ENCODE measurements at places on chromosomes 3 and 15.
A peak's percentile ranks its signal among the peaks of the same experiment; 100 is the strongest.

DNA sequence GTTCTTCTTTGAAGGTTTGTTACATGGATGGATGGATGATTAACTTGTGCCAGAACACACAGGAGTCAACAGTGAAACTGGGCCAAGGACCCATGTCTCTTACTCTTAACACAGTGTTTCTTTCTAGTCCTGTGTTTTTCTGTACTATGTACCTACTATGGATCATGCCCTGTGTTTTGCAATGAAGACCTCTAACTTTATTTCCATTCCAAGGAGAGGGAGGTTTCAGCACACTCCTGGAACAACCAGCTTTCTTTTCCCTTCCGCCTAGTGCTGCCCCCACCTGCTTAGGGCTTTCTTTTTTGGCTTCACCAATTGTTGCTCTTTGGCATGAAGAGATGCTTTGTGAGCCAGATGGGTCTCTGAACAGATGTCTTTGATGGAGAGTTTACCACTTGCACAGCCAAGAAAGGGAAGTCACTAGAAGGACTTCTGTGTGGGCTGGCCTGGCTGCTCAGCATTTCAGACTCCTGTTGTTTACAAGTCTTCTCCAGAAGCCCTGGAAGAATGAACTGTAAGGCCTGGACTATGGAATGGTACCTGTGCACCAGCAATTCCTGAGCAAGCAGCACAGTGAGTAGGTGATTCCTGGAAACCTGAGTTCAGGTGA lies 44.5 kb downstream of the SNAPC5 start:
- DNase-seq, result no peak
- 0 out of 2 replicates have a peak, but pooled peaks cover 3% of the 10 kb centered on the region for H3K36me3 ChIP-seq
- H3K27me3 ChIP-seq, result no peaks in the 10 kb centered on the region
- H3K27ac ChIP-seq, result no peak overlapping the region

- no peak overlapping the region for H3K27ac ChIP-seq
- no peaks in the 10 kb centered on the region for H3K36me3 ChIP-seq
- H3K4me1 ChIP-seq, result no peaks in the 10 kb centered on the region
- no peaks in the 10 kb centered on the region for H3K27me3 ChIP-seq
- no peak for DNase-seq
Measured at GRCh38 chr3:81268526-81268925, 492.9 kb downstream of the GBE1 start.

GRCh38 chr3:183468424-183468823 lies 40.0 kb upstream of the MCF2L2 start:
- peaks cover 3% of the 10 kb centered on the region for H3K4me1 ChIP-seq
- no peak overlapping the region for H3K4me3 ChIP-seq
- H3K27ac ChIP-seq, result no peak overlapping the region

DNA sequence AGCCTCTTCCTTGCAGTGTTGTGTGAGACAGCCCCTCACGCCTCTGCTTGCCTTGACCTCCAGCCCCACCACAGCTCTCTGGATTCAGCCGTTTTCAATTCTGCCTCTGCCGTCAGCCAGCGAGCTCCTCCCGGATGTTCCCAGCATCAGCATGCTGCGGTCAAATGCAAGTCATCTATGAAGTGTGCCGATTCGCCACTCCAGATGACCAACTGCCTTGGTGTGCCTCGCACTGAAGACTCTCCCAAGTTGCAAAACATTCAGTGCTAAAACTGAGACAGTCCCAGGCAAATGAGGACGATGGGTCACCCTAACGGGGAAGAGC lies 30.6 kb upstream of the RASA2 start:
- no peak for DNase-seq
- H3K4me3 ChIP-seq, result no peak overlapping the region
- H3K27ac ChIP-seq, result no peak overlapping the region

DNA sequence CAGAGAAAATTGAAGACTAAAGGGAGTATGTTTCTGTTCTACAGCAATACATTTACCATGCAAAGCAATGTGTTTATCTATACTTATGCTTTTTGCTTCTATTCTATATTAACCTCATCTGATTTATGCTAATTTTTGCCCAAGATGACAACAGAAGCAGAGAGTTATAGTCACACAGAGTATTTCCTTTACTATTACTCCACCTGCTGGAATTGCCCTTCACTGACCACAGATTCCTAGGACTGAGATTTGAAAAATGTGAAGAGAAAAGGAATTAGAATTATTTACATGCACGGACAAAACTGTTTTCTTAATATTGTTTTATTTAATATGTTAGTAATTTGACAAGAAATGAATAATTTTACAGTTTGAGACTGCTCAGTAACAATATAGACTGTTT lies 745.6 kb downstream of the VGLL3 start:
- 0 out of 2 replicates have a peak, but pooled peaks cover 3% of the 10 kb centered on the region for H3K4me1 ChIP-seq
- H3K27ac ChIP-seq, result no peak overlapping the region
- DNase-seq, result peak; percentile 42
- H3K4me3 ChIP-seq, result no peak overlapping the region
- no peaks in the 10 kb centered on the region for H3K36me3 ChIP-seq
- H3K27me3 ChIP-seq, result no peaks in the 10 kb centered on the region

- H3K27me3 ChIP-seq, result no peaks in the 10 kb centered on the region
- no peaks in the 10 kb centered on the region for H3K36me3 ChIP-seq
- no peak overlapping the region for H3K27ac ChIP-seq
- no peak overlapping the region for H3K4me3 ChIP-seq
- no peaks in the 10 kb centered on the region for H3K4me1 ChIP-seq
Measured at GRCh38 chr15:100651253-100651652, 48.9 kb downstream of the ASB7 start.

DNA sequence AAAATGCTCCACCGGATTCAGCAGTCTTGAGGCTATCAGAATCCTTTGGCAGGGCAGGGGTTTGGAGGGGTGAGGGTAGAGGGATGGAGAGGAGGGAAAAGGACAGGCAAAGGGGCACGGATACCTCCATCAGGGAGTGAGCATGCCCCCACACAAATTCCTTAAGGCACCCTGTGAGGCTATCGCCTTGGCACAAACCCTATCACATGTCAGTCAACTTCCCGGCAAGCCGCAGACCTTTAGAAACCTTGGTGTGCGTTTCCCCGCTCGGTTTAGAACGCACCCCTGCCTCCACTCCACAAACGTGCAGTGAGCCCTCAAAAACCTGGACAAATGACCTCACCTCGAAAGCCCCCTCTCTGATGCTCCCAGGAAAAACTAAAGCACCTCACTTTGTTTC lies 422 bp upstream of the SETMAR start:
- H3K36me3 ChIP-seq, result no peaks in the 10 kb centered on the region
- H3K27ac ChIP-seq, result no peak overlapping the region

DNA sequence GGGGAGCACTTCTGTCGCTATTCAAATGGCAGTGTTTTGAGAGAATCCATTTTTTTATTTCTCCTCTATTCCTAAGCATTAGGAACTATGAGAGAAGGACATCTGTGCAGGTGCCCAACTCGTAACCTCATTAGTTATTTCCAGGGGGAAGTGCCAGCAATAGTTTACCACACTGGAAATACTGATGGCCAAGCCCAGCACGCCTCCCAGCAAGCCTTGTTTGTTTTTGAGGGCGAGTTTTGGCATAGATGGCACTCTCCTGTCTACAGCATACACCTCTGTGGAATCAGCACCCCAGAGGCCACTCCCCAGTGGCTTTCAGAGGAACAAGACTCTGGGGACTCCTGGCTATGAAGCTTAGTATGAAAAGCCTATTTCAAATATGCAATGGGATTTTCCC lies 36.6 kb downstream of the FAN1 start:
- no peaks in the 10 kb centered on the region for H3K4me1 ChIP-seq
- no peaks in the 10 kb centered on the region for H3K27me3 ChIP-seq
- H3K4me3 ChIP-seq, result no peak overlapping the region

DNA sequence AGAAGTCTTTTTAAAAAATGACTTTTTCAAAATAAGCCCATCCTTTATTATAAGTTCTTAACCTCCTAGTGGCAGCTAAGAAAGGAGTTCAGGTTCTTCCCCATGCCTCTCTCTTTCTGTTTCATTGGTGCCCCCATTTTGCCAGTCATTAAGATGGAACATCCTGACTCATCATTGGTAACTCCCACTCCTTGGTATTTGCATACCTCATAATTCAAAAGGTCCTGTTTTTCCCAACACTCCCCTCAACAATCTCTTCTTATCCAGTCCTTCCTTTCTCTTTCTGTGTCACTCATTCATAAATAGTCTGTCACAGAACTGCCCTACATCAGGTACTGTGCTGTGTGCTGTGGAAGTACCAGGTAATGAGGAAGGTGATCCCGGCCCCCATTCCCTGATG lies 394.0 kb downstream of the FOXP1 start:
- H3K36me3 ChIP-seq, result no peaks in the 10 kb centered on the region
- H3K27ac ChIP-seq, result no peak overlapping the region
- peak; percentile 5 for DNase-seq
- H3K27me3 ChIP-seq, result no peaks in the 10 kb centered on the region
- peaks cover 11% of the 10 kb centered on the region for H3K4me1 ChIP-seq

- no peaks in the 10 kb centered on the region for H3K36me3 ChIP-seq
- no peak for DNase-seq
- no peaks in the 10 kb centered on the region for H3K4me1 ChIP-seq
- H3K27me3 ChIP-seq, result no peaks in the 10 kb centered on the region
Measured at GRCh38 chr3:7397097-7397496, 536.2 kb downstream of the GRM7 start.

- peaks cover 26% of the 10 kb centered on the region for H3K4me1 ChIP-seq
- DNase-seq, result peak; percentile 70
- H3K4me3 ChIP-seq, result peak overlapping the region; percentile 84
- no peaks in the 10 kb centered on the region for H3K27me3 ChIP-seq
- H3K36me3 ChIP-seq, result no peaks in the 10 kb centered on the region
- peak overlapping the region; percentile 62 for H3K27ac ChIP-seq
Measured at GRCh38 chr3:171460725-171461524, 720 bp upstream of the TNIK start.

DNA sequence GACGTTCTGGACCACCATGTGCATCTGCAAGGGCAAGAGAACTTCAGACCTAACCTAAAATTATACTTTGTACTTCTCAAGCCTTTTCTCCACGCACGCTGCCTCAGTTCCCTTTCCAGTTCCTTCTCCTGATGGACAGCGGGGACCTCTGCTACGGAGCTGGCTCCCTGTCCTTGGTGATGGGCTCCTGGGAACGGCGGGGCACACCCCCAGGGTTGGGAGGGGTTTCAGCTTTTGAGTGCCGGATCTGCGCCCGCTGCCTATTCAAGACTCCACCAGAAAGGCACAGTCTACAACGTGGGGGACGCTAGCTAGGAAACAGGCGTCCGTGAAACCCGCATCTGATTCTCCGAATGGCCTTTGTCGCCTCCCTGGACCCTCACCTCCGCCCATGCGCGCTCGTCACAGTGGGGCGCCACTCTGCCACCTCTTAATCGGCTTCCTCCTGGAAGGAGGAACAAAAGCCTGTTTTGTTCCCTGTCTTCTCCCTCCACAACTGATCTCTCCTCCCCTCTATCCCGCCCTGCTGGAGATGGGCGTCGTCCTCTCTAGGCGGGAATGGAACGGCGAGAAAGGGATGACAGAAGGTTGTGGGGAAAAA lies 2.2 kb downstream of the GPR149 start:
- no peak for DNase-seq
- H3K27ac ChIP-seq, result no peak overlapping the region
- peaks cover 18% of the 10 kb centered on the region for H3K27me3 ChIP-seq
- no peak overlapping the region for H3K4me3 ChIP-seq
- H3K4me1 ChIP-seq, result no peaks in the 10 kb centered on the region

DNA sequence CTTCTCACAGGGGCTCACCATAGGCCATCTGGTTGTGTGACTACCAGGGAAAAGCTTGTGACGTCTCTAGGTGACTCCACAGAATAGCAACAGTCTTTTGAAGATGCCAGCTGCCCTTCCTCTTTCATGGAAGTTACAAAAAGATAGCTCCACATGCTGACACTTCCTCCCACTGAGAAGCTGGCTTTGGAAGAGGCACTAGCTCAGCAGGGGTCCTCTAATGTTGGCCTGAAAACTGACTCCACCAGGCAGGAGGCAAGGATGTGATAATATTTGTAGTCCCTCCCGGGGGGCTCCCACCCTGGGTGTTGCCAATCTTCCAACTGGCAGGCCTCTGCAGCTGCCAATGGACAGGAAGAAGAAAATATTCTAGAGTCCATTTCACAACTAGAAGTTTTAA lies 343.5 kb downstream of the NEK10 start:
- no peaks in the 10 kb centered on the region for H3K4me1 ChIP-seq
- no peak for DNase-seq
- H3K27ac ChIP-seq, result no peak overlapping the region

DNA sequence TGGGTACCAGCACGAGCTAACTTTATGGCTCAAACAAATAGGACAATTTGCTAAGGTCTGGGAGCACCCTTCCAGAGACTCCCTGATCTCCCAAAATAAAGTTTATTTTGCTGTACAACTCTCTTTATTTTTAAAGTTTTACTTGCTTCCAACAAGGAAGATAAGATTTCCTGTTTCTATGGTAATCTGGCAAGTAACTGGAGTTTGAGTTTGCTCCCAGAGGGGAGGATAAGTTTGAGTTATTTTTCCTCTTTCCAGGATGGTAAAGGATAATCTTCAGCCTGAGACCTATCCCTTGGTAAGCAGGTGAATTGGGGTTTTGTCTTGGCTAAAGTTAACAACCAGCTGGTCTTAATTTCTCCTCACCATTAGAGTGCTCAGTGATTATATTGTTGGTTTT lies 1019.4 kb upstream of the ALCAM start:
- H3K27ac ChIP-seq, result no peak overlapping the region
- peaks cover 33% of the 10 kb centered on the region for H3K36me3 ChIP-seq
- no peak for DNase-seq
- H3K27me3 ChIP-seq, result no peaks in the 10 kb centered on the region

DNA sequence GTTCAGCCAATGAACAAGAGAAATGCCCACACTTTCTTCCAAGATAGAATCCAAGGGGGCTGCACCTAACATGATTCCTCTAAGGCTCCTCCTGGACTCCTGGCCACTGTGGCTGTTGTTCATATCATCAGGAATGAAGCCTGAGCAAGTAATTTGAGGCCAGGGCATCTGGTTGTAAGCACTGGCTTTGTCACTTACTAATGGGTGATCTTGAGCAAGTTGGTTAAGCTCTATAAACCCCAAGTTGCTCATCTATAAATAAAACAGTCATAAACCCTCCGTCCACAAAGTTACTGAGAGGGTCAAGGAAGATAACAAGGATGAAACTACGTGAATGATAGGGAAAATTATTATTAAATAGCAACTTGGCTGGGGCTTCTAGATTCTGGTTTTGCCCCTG lies 58.3 kb downstream of the CDC25A start:
- no peak overlapping the region for H3K4me3 ChIP-seq
- no peaks in the 10 kb centered on the region for H3K4me1 ChIP-seq
- no peaks in the 10 kb centered on the region for H3K27me3 ChIP-seq
- H3K27ac ChIP-seq, result no peak overlapping the region
- no peaks in the 10 kb centered on the region for H3K36me3 ChIP-seq
- no peak for DNase-seq

DNA sequence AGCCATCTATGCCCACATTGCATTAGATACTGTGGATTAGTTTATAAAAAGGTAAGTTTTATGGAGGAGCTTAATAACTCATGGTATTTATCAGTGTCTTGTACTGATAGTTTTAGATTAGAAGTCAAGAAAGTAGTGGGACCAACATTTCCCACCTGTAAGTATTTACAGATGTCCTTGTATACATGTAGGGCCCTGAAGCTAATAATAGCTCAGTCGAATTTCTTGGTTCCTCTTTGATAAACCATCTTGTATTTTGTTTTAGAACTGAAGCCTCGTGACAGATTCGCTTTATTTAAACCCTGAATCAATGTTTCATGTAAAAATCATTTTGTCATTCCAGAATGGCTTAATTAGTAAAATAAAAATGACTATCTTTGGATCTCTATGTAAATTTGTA lies 73.4 kb downstream of the CRYBG3 start:
- H3K27ac ChIP-seq, result no peak overlapping the region
- no peak for DNase-seq
- H3K27me3 ChIP-seq, result no peaks in the 10 kb centered on the region
- no peak overlapping the region for H3K4me3 ChIP-seq

GRCh38 chr3:138112362-138112761 lies 3.0 kb downstream of the DZIP1L start:
- DNase-seq, result no peak
- H3K27ac ChIP-seq, result no peak overlapping the region
- H3K36me3 ChIP-seq, result no peaks in the 10 kb centered on the region
- no peak overlapping the region for H3K4me3 ChIP-seq
- no peaks in the 10 kb centered on the region for H3K27me3 ChIP-seq

Measured in PC-3 (cell line).